Hepatocyte (in vitro differentiated cells): ENCODE measurements at places on chromosomes 3 and 15. TPM values are rescaled to one million over a fixed set of nuclear protein-coding genes. Genes with fewer than 3 reads are reported as not detected.

Gene P4HTM
- 39.4 and 42.5 TPM in 2 replicates for total RNA-seq

Gene CEP97
- total RNA-seq: 9.0 and 12.1 TPM in 2 replicates

Gene SLC9C1
- total RNA-seq: 0.03 and 0.72 TPM in 2 replicates

DNA sequence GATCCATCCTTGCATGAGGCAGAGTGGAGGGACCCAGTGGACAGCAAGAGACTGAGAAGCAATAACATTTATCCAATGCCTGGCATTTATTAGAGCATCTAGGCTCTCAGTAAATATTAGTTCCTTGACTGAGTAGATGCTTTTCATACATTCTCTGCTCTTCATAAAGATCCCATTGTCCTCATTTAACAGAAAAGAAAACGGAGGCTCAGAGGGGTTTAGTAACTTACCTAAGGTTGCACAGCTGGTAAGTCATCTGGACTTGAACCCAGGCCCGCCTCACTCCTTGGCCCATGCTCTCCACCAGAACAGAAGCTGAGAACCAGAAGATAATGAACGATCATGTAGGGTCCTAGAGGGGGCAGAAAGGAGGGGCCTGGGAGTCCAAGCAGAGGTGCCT is 52.2 kb upstream of the SEC22A start:
- H3K4me3 ChIP-seq: no peak overlapping the region
- no peaks in the 10 kb centered on the region for H3K27me3 ChIP-seq
- DNase-seq: no peak
- peaks cover 5% of the 10 kb centered on the region for H3K4me1 ChIP-seq
- H3K27ac ChIP-seq: no peak overlapping the region

GRCh38 chr3:186653080-186653707 is 12.6 kb upstream of the HRG start:
- H3K27me3 ChIP-seq: no peaks in the 10 kb centered on the region
- no peak overlapping the region for H3K4me3 ChIP-seq
- no peaks in the 10 kb centered on the region for H3K36me3 ChIP-seq
- no peak overlapping the region for H3K27ac ChIP-seq
- no peak for DNase-seq
